Germinal center (tissue), 1 donor: ENCODE measurements at places on chromosomes 2 and 18.

DNA sequence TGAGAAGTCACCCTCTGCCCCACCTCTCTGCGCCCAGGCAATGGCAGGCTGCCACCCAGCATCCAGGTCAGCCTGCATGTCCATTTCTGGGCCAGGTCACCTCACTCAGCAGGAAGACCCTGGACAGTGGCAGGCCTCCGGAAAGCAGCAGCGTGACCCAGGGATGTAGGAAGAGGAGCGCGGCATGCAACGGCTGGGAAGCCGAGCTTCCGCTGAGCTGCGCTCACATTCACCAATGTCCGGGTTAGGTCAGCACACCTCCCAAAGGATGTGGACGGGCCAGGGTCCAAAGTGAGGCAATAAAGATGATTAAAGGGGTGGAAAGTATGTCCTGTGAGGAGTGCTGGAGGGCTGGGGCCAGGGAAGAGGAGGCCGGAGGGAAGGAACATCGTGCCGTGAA, 174.5 kb downstream of the CTIF start:
- DNase-seq = no peak

DNA sequence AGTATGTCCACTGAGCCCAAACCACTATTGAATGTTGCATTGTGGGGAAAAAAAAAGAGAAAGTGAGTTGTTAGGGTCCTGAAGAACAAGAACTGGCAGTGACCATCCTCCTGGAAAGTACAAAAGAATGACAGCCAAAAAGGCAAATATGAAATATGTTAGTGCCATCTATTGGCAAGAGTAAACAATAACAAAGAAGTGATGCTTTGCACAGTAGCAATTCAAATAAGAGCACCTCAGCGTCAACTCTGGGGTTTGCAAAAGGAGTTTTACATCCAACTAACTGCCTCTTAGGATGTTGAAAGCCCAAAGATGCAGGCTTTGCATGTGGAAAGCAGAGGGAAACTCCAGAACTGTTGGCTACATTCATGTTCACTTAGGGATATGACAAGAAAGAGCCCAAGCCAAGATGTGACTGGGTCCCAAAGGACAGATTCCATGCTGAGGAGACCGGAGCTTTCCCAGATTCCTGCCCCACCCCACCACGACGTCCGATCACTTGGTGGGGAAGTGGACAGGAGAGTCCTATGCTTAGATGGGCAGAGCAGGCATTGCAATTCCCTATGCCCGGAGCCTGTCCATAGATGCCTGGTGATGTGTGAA, 15.6 kb downstream of the TRABD2A start:
- DNase-seq = peak; percentile 27

DNA sequence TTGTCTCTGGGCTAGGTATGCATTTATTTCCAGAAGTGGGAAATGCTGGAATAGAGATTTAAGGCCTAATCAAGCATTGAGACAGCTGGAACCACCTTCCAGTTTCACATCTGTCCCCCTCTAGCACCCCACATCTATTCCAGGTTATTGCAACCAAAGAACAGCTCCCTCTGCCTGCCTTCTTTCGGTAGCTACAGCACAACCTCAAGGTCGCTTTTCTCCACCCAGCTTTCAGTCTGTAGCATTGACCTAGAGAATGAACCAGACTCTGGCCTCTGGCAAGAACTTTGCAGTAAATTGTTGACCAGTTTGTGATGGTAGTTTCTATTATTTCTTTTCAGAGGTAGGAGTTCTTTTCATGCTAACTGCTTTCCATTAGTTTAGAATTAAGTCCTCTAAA, 484.2 kb downstream of the DLGAP1 start:
- DNase-seq = no peak

GRCh38 chr18:45974088-45974536, 7.0 kb upstream of the EPG5 start:
- DNase-seq = peak; percentile 27

GRCh38 chr18:63779386-63779785, 4.2 kb downstream of the SERPINB7 start:
- no peak for DNase-seq
